ENCODE measurements at places on chromosomes 3 and 15.
A peak's percentile ranks its signal among the peaks of the same experiment; 100 is the strongest.

DNA sequence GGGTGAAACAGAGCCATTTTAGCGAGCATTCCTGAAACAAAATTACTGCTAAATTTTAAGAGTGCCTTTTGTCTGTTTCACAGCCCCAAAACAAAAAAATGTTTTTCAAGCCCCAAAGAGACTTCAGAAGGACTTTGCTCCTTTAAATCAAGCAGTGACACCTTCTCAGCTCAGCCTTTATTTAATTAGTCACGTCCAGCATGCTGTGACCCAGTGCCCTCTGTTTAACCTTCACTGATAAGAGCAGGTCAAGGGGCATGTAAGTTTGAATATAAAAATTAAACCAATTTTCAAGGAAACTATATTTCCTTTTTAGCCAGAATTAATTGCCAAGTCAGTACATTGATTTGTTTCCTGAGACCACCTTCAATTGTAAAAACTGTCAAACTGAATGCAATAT lies 40.6 kb downstream of the ISL2 start:
- no peak for DNase-seq

DNA sequence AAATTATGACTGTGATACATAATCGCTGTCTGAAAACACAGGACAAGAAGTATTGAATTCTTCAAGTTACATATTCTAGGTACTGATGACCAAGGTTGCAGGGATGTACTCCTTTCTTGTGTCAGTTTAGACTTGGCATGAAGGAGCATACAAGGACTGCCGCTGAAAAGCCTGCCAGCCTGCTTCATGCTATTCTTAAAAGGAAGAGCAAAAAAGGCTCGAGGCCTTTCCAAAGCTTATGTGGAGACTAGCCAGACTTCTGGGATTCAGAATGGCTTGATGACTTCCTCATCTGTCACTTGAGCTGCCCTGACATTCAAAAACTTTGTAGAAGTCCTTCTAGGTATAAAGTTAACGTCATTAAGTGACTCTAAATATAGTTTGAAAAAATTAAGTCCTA lies 92.0 kb downstream of the CADM2 start:
- DNase-seq: no peak

GRCh38 chr3:50320853-50321335 lies 1.7 kb downstream of the HYAL2 start:
- no peak for DNase-seq

GRCh38 chr3:155018621-155019330 lies 61.3 kb upstream of the MME start:
- peak; percentile 71 for DNase-seq

DNA sequence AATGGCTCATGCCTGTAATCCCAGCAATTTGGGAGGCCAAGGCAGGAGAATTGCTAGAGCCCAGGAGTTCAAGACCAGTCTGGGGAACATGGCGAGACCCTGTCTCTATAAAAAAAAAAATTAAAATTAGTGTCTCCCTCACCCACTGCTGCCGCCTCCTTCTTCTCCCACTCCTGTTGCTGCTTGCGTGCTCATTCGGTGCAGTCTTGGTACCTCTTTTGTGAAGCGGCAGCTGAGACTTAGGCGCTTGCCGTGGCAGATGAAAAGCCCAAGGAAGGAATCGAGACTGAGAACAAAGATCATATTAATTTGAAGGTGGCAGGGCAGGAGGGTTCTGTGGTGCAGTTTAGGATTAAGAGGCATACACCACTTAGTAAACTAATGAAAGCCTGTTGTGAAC lies 20.0 kb downstream of the GLB1 start:
- no peak for DNase-seq

GRCh38 chr3:105323274-105323599 lies 43.5 kb upstream of the ALCAM start:
- no peak for DNase-seq
